ENCODE measurements at places on chromosomes 7 and 10. TPM values are rescaled to one million over a fixed set of nuclear protein-coding genes. Genes with fewer than 3 reads are reported as not detected.
A peak's percentile ranks its signal among the peaks of the same experiment; 100 is the strongest.

- DNase-seq, result peak; percentile 2
Observed at GRCh38 chr10:9175200-9175599, 1120.7 kb downstream of the GATA3 start.

Gene ZNF485
- total RNA-seq, result 1.1 TPM

DNA sequence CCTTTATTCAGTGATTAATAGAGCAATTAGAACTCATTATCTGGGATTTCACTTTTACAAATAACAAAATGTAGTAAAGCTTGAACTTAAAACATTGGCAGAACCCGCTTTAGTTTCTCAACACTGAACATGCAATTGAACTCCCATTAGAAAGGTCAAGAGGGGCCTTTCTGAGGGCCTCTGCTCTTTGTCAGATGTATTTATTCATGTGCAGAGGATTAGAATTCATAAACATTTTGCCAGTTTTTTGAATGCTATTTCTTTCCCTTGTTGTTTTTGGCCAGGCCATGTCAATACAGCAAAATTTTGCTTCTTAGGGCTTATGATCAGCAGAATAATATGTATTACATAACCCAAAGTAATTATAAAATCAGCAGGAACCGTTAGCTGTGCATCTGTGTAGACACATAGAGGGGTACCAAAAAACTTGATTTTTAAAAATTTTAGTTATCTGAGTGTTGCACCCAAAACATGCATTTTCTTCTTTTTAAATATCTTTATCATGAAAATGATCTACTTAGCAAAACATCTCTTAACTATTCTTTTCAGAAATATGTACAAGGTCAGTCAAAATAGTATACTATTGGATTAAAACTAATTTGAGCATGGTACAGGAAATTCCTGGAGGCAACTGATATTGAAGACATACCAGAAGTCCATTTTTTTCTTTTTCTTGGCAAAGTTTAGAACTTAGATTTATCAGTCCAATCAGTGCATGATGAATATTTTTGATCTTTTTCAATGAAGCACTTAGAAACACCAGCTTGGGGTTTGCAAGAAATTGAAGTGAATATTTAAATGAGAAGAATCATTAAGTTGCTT is 177.5 kb downstream of the TWIST1 start:
- no peak for DNase-seq

Gene SLC16A12
- not detected for total RNA-seq

- DNase-seq, result no peak
Observed at GRCh38 chr7:97270280-97270679, 152.8 kb downstream of the SDHAF3 start.

Gene SPDYE8
- total RNA-seq, result not detected

- no peak for DNase-seq
Observed at GRCh38 chr7:5758753-5759335, 22.6 kb downstream of the RNF216 start.

Gene STEAP2
- 0.05 TPM for total RNA-seq

GRCh38 chr7:36367561-36368077 is 22.0 kb upstream of the ANLN start:
- DNase-seq, result no peak

Gene ATXN7L1
- total RNA-seq, result 37.5 TPM

- no peak for DNase-seq
Observed at GRCh38 chr10:96482815-96483588, 30.7 kb downstream of the TLL2 start.

- no peak for DNase-seq
Observed at GRCh38 chr7:21941611-21942141, 4.0 kb downstream of the CDCA7L start.

DNA sequence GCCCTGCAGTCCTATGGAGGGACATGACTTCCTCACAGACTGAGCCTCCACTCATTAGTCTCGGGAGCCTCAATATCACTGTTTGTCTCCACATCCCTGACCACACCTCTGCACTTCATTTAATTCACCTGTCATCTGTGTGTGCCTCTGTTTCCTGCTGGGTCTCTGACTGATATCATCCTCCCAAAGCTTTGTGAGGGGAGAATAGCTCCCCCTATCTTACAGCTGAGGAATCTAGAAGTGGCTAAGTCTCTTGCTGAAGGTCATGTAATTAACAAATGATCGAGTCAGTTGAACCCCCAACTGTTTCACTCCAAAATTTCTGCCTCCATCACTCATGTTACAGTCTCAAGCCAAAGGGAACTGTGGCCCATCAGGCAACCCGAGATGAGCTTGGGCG is 5.5 kb upstream of the CPXM2 start:
- DNase-seq, result no peak

Gene GDF2
- total RNA-seq, result not detected

DNA sequence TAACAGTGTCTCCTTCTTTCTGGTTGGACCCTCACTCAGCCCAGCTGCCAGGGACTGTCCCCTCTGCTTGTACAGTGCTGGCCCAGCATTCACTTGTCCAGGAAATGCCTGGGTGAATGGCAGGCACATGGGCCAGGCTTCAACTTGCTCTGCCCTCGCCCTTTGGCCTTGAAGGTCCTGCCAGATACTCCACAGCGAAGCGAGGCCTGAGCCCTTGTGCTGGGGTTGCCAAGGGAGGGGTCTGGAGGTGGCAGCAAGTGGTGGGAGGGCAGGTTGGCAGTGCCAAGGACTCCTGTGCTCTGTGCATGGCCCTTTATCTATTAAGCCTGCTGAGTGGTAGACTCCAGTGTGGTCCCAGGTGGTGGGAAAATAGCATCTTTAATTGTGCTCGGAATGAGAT is 75.7 kb downstream of the CDH23 start:
- no peak for DNase-seq

GRCh38 chr7:121288894-121289293 is 39.9 kb upstream of the WNT16 start:
- no peak for DNase-seq

DNA sequence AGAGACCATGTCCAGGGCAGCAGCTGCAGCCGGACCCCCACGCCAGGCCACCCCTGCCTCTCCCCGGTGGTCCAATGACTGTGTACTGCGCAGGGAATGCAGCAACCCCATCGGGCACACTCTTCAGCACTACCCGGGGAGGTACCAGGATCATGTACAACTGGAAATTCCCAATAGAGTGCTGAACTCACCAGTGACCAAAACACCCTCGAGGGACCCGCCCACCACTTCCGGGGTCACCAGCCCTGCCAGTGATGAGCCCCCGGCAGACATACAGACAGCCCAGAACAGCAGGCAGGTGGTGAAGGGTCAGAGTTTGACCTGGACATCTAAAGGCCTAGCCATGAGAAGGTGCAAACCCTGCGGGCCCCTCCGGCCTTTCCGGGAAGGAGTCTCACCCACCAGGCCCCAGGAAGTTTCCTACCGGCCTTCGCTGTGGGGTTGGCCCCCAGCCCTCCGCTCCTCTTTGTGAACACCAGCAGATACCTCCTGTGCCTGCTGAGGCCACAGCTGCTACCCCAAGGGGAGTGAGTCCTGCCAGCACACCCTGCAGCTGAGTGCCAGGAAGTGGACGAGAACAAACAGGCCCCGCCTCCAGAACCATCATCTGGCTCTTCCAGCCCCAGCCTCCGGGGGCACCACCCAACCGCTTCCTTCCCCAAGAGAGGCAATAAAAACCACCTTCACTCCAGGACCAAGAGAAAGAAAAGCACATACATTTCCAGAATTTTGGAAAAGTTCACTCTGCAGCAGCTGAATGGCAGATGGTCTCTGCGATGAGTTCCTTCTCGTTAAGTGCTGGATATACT is 5.0 kb upstream of the ANKRD61 start:
- DNase-seq, result peak; percentile 86

DNA sequence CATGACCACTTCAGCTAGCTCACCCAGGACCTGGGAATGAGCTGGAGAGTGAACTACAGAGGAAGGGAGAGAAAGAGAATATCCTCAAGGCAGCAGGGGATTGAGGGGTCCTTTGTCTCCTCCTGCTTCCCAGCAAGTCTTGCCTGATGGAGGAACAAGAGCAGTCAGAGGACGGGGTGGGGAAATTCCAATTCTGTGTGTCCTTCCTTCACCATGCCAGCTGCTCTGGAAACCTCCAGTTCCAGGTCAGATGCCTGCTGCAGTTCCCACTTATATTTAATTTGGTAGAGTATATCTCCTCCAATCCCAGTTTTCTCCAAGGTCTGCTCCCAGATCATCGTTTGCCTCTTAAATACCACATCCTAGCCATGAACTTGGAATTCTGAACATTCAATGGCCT is 21.4 kb upstream of the LEP start:
- DNase-seq, result no peak

DNA sequence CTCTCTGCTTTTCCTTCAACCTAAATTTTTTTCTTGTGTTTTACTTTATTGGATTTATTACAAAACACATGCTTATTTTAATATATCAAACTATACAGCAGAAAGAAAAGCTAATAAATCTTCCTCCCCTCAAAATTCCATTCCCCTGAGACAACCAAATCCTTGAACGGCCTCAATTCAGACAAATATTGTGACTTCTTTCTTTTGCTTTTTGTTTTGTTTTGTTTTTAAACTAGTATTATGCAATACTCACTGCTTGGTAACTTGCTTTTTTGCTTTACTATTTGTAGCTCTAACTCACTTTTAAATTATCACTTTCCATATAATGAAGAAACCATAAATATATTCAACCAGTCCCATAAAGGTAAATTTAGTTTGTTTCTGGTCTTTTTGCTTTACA is 59.4 kb upstream of the CDK1 start:
- DNase-seq, result no peak

Gene TMEM229A
- not detected for total RNA-seq

DNA sequence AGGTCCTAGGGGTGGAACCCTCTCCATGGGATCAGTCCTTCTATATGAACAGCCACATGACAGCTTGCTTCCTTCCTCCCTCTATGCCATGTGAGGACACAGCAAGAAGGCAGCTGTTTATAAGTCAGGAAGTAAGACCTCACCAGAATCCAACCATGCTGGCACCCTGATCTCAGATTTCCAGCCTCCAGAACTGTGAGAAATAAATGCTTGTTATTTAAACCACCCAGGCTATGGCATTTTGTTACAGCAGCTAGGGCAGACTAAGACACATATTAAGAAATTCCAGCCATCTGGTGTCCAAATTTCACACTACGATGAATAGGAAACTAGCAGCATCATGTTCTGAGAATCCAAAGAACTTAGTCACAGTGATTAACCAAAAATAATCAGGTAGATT is 140.1 kb downstream of the ZFAND4 start:
- no peak for DNase-seq

- DNase-seq, result no peak
Observed at GRCh38 chr7:80636709-80637108, 1.7 kb upstream of the CD36 start.

Gene LRRD1
- not detected for total RNA-seq

GRCh38 chr7:94266238-94266644 is 128.5 kb upstream of the COL1A2 start:
- no peak for DNase-seq

Gene NRCAM
- 0.27 TPM for total RNA-seq

DNA sequence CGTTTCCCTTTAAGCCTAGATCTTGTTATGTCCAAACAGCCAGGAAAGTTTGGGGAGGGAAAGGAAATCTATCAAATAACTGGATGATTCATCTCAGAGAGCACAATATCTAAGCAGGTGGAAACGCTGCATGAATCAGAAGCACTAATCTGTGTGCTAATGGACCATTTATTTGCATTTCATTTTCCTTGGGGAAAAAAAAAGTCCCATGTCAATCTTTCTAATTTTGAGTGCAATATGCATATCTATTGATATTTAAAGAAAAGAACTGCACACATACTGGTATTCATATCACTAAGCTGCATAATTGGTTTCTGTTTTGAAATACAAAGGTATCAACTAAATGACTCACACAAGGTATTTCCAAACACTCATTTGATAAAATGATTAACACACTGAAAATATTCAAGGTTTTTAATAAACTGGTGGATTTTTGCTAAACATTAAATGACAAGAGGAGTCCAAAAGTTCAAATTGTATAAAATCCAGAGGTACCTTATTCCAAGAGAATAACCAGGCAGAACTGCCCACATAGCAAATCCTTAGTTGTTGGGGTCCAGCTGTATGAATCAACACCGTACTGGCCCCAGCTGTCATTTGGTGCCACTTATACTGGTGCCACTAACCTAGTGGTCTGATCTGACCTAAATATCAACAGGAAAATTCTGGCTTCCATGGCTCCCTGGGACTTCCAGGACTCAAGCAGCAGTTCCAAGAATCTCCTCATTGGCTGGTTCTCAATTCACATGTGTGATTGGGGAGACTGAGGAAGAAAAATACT is 122.2 kb upstream of the SP4 start:
- no peak for DNase-seq

Gene FEZF1
- not detected for total RNA-seq

- DNase-seq, result no peak
Observed at GRCh38 chr7:17493446-17493845, 195.0 kb downstream of the AHR start.

- DNase-seq, result no peak
Observed at GRCh38 chr7:1513657-1514095, 9.5 kb upstream of the INTS1 start.

GRCh38 chr10:77417806-77418640 is 219.6 kb downstream of the KCNMA1 start:
- no peak for DNase-seq

GRCh38 chr7:102050864-102051460 is 233.5 kb downstream of the CUX1 start:
- no peak for DNase-seq

Gene GNGT1
- total RNA-seq, result not detected

DNA sequence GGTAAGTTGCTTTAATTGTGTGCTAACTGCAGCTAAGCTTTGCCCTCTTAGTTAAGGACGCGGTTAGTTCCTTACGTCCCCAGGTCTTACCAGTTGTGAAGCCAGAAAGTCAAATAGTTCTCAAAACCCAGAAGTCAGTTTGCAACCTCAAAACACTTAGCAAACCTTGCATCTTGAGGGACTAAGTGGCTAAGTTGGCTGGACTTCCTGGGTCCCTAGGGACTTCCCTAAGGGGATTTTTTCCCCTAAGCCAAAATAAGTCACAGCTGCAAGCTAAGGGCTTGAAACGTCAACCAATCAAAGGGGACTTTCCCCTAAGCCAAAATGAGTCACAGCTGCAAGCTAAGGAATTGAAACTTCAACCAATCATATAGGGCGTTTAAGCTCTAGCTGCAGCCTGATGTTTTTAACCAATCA is 36.2 kb upstream of the HECW1 start:
- no peak for DNase-seq

Gene ELFN1
- total RNA-seq, result 0.30 TPM

- DNase-seq, result no peak
Observed at GRCh38 chr7:13790611-13791010, 198.9 kb downstream of the ETV1 start.

Gene MYO1G
- total RNA-seq, result 470 TPM

DNA sequence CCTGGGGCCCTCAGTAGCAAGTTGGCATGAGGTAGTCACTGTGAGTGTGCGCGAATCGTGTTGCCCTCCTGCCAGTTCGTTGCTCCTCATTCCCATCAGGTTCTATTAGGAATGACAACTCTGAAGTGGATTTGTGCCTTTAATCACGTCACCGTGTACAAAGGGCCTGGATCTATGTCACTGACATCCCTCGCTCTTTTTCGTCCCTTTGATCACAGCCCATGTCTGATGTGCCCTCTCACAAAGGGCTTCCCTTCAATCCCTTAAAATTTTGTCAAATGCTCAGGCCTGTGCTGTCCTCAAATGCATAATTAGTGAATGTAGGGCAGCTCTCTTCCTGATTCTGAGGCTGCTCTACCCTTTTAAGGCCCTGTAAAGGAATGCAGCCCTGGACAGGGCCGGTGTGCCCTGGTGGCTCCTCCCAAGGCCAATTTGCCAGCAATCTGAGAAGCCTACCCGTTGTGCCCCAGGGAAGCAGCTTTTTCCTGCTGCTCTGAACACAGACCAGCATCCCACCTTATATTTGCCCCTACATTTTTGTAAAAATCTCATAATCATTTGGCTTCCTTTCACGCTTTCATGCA is 93.6 kb downstream of the TMEM178B start:
- no peak for DNase-seq

Gene HOXA2
- total RNA-seq, result not detected

Gene IL2RA
- 3.4 TPM for total RNA-seq

GRCh38 chr7:8384901-8385300 is 48.5 kb upstream of the NXPH1 start:
- DNase-seq, result no peak
